Tongue (tissue), 3 donors: ENCODE measurements at places on chromosomes 12 and 14. TPM values are rescaled to one million over a fixed set of nuclear protein-coding genes. Genes with fewer than 3 reads are reported as not detected.
A peak's percentile ranks its signal among the peaks of the same experiment; 100 is the strongest.

DNA sequence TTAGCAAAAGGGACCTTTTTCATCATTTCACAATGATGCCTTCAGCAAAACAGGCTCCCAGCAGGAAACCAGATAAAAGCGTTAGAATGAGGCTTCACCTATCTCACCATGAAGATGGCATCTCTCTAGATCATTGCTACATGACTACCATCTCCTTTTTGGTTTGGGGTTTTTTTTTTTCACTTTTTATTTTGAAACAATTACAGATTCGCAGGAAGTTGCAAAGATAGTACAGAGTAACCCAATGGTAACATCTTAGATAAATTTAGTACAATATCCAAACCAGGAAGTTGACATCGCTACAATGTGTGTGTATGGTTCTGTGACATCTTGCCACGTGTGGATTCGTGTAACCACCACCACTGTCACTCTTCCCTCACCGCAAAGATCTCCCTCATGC is 22.3 kb upstream of the PWP1 start:
- DNase-seq = no peak

DNA sequence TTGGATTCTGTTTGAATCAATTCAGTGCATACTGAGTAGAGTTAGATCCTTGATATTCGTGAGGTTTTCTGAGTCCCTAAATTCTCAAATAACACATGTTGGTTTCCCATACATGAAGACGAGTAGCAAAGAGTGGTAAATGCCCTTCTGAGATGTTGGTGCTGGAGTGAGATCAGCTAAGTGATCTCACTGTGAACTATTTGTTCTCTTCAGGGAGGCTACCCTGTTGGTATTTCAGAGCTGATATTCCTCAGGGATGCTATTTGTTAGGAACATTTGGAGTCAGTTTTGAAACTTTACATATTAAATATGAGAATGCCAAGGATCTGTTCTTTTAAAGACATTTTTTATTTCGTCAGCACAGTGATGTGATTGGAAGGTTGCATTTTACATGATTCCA is 54.7 kb downstream of the SUSD6 start:
- DNase-seq = no peak

- peak; percentile 44 for DNase-seq
Observed at GRCh38 chr12:100138048-100138802, 4.4 kb downstream of the BLTP3B start.

GRCh38 chr14:59863806-59864525 is 6.6 kb downstream of the RTN1 start:
- DNase-seq = no peak

GRCh38 chr12:13362260-13362841 is 165.8 kb downstream of the EMP1 start:
- peak; percentile 57 for DNase-seq

The ZC3H10 gene
- 5.6 TPM for total RNA-seq

GRCh38 chr14:76904740-76905569 is 78.7 kb downstream of the LRRC74A start:
- DNase-seq = peak; percentile 84

The PWP1 gene
- 44.4 TPM for total RNA-seq

The PPP4R3A gene
- 108 TPM for total RNA-seq

GRCh38 chr14:81367563-81367962 is 32.6 kb downstream of the STON2 start:
- DNase-seq = no peak

DNA sequence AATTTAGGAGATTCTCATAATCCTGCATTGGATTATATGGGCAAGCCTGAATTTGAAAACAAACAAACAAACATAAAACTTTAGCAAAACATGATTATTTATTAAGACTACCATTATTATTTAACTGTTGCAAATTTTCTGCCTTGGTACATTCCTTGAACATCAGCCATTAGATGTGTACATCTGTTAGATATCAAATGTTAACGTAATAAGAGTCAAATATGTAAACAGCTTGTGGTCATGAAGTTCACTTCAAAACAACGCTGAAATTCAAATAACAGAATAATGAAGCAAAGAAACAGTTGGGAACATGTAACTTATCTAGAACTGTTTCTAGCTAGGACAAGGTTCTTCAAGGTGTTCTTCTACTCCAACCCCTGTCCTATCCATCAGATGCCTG is 14.3 kb upstream of the TMX1 start:
- DNase-seq = no peak

DNA sequence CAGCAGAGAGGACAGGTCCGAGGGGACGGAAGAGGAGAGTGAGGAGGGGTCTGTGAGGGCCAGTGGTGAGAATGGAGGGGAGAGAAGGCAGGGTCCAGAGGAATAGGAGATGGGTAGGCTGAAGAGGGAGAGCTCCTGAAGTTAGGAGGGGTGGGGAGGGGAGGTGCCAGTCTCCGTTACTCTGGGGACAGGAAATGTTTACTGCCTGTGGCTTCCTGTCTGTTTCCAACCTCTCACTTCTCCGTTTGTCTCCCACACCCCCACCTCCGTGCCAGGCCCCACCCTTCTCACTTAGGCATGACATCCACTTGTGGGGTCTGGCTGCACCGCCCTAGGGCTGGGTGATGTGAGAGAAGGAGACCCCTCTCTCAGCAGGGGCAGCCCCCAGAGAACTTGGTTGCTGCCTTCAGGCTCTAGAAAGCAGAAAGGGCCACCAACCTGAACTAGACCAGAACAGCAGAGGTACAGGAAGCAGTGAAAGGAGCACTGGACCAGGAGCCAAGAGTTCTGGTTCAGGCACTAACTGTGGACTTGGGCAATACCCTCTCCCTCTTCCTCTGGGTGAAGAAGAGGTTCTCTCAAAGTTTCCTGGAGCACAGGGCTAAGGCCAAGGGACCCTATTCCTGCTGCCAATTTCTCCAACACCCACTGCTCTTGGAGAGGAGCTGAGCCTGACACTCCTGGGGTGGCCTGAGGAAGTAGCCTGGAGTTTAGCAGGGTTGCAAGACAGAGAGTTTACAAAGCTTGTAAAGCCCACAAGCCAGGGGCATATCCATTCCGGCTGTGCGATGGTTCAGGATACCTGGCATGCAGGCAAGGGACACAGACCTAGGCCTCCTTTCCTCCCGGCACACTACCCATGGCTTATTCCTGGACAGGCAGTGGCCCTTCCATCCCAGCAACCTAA is 5.5 kb downstream of the ITGA5 start:
- DNase-seq = no peak

The TMEM229B gene
- total RNA-seq = 1.6 TPM

The SYCP3 gene
- not detected for total RNA-seq

The LRTM2 gene
- not detected for total RNA-seq

The SRRM4 gene
- total RNA-seq = 0.31 TPM

GRCh38 chr12:105822131-105823105 is 316.3 kb downstream of the NUAK1 start:
- no peak for DNase-seq

The GDF3 gene
- total RNA-seq = not detected

The SLC10A1 gene
- not detected for total RNA-seq

DNA sequence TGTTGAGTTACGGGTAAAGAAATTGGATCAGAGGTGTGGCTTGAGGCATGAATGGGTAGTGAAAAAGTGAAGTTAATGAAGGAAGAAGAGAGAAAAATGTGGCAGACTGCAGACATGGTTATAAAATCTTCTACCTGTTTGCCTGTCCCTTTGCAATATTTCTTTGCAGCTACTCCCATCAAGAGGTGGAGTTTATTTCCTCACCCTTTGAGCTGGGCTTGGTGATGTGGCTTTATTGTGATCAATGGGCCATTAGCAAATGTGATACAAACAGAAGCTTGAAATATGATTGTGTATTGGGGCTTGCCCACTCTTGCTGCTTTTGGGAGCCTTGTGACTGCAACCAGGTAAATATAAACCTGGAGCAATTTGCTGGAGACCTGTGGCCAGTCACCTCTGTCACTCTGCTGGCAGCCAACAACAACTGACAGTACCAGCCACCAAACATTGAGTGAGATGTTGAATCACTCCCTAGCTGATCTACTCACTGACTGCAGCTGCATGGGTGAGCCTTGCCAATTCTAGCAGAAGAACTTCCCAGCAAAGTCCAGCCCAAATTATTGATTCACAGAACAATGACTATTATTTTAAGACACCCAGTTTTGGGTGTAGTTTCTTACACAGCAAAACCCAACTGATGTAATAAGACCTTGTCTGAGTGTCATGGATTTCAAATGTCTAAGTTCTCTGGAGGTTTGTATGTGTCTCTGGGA is 151.0 kb upstream of the ATP2B1 start:
- no peak for DNase-seq

GRCh38 chr14:75905147-75905904 is 76.5 kb downstream of the TGFB3 start:
- peak; percentile 84 for DNase-seq

The MRPL51 gene
- 55.2 TPM for total RNA-seq

The INSM2 gene
- total RNA-seq = not detected

- no peak for DNase-seq
Observed at GRCh38 chr12:44674875-44675274, 201.2 kb downstream of the NELL2 start.

DNA sequence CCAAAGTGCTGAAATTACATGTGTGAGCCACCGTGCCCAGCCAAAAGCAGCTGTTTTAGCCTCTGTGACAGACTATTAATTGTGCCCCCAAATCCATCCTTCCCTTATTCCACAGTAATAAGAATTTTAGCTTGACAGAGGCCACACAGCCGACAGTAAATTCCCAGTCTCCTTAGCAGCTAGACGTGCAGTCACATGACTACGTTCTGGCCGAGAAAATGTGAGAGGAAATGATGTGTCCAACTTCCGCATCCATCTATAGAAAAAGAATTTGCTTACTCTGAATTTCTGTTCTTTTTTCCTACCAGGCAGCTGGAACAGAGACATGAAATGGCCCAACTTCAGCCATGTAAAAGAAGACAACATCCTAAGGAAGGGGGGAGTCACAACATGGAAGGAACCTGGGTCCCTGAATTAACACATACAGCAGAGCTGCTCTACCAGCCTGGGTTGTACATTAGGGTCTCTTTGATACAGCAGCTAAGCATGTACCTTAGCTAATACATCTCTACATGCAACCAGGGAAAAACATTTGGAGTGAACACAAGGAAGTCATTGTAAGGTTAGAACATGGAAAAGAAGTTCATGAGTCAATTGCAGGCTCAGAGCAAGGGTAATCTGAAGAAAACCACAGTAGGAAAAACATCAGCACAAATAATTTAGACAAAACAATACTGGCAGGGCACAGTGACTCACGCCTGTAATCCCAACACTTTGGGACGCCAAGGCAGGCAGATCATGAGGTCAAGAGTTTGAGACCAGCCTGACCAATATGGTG is 35.5 kb downstream of the CIT start:
- DNase-seq = no peak

GRCh38 chr14:77099425-77100167 is 1.5 kb downstream of the CIPC start:
- peak; percentile 70 for DNase-seq

The HIP1R gene
- 14.1 TPM for total RNA-seq

- peak; percentile 19 for DNase-seq
Observed at GRCh38 chr12:120290609-120291305, 946 bp downstream of the RNU4-2 start.

- no peak for DNase-seq
Observed at GRCh38 chr14:69318241-69318640, 58.3 kb downstream of the GALNT16 start.

GRCh38 chr14:104202259-104203070 is 64.1 kb downstream of the KIF26A start:
- peak; percentile 80 for DNase-seq

The ATP2B1 gene
- 105 TPM for total RNA-seq

- no peak for DNase-seq
Observed at GRCh38 chr12:89733579-89734201, 25.1 kb upstream of the ATP2B1 start.

The NFE2 gene
- 4.3 TPM for total RNA-seq

DNA sequence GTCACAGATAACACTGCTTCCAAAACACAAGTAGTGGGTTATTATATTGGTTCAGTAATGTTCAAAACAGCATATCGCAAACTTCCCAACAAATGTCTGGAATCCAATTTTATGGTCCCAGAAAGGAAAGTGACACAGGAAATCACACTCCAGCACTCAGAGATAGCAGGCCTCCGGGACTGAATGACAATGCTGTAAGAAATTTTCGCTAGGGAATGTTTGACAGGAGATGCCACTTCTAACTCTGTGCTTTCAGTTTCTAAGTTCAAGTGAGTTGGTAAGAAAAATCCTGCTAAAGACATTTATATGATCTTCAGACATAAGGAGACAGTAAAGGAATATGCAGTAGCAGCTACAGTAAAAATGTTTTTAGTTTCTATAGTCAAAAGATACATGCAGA is 93.2 kb downstream of the SLC2A13 start:
- no peak for DNase-seq

DNA sequence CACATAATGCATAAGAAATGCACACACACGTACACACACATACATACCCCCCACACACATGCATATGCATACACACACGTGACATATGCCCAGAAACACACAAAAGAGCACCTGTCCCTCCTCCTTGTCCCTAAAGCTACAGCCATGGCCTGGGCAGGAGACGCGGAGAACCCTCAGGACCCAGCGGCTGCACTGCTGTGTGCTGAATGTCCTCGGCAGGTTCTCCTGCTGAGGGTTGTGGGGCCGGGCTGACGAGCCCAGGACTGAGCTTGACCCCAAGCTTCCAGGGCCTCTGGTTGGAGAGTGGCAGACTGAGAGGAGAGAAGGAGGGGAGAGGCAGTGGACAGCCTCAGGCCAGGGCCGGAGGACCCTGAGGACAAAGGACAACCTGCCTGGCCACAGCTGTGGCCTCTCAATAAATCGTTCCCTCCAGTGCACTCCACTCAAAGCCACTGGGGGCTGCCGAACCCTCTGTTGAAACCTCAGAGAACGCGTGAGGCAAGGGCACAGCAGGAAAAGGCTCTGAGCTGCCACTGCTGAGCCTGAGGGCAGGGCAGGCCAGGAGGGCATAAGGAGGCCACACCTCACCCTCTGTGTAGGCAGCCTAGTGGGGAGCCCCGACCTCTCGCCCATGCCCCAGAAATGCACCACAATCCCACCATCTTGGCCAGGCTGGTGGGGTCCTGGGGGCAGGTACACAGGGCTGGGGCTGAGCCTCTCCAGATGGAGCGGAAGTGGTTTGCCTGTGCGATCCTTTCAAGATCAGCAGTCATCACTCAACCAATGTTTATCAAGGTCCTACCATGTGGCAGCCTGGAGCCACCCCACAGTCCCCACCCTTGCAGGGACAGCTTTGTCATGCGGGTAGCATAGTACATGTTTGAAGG is 3.1 kb downstream of the CACNA2D4 start:
- no peak for DNase-seq
